Cardiac septum (tissue), 1 donor: ENCODE measurements at places on chromosomes 4 and X.

GRCh38 chrX:55981603-55982002, 250.6 kb upstream of the KLF8 start:
- no peak for DNase-seq

DNA sequence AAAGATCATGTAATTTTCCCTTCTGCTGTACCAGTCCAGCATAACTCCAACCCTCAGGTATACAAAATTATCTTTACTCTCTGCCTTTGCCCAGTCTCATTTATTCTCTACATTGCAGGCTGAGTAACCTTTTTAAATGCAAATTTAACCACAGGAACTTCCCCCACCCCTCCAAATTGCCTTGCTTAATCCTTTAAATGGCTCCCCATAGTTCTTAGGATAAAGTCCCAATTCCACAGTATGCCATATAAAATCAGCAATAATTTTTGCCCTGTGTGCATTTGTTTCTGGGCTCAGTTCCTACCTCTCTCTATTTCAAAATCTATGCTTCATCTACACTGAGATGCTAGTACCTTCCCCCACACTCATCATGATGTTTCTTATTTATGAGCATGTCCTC, 879.7 kb downstream of the RPA4 start:
- no peak for DNase-seq

GRCh38 chr4:73019462-73020047, 50.0 kb downstream of the COX18 start:
- DNase-seq: no peak

GRCh38 chr4:62548108-62548524, 1348.0 kb downstream of the ADGRL3 start:
- DNase-seq: peak; percentile 76

DNA sequence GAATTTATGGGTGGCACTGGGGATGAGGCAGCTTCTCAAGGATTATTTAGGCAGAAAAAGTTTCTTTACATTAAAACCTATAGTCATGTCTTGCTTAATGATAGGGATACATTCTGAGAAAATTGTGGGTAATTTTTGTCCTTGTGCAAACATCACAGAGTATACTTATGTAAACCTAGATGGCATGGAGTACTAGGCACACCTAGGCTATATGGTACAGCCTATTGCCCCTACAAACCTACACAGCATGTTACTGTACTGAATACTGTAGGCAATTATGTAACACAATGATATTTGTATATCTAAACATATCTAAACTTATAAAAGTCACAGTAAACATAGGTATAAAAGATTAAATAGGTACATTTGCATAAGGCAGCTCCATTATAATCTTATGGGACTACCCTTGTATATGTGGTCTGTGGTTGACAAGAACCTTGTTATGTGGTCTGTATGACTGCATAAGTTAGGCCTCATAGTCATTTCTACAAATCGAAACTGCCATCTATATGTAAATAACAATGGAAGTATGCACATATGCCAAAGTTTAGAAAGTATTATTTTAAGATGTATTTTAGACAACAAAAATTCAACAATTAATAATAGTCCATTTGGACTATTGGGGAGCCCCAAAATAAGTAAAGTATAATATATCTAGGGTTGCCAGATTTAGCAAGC, 87.3 kb downstream of the CFAP299 start:
- no peak for DNase-seq

DNA sequence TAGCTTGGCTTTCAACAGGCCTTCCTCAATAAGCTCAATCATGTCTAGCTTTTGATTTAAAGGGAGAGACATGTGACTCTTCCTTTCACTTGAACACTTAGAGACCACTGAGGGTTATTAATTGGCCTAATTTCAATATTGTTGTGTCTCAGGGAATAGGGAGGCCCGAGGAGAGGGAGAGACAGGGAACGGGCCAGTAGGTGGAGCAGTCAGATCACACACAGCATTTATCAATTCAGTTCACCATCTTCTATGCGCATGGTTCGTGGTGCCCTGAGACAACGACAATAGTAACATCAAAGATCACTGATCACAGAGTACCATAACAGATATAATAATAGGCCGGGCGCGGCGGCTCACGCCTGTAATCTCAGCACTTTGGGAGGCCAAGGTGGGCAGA, 17.8 kb downstream of the ZNF81 start:
- DNase-seq: no peak

- DNase-seq: no peak
Observed at GRCh38 chr4:94603170-94603747, 151.5 kb downstream of the PDLIM5 start.

- no peak for DNase-seq
Observed at GRCh38 chr4:100540131-100540530, 22.3 kb upstream of the EMCN start.

- DNase-seq: no peak
Observed at GRCh38 chr4:151158979-151159378, 59.6 kb downstream of the RPS3A start.

GRCh38 chrX:113929004-113929403, 654.9 kb upstream of the HTR2C start:
- no peak for DNase-seq

DNA sequence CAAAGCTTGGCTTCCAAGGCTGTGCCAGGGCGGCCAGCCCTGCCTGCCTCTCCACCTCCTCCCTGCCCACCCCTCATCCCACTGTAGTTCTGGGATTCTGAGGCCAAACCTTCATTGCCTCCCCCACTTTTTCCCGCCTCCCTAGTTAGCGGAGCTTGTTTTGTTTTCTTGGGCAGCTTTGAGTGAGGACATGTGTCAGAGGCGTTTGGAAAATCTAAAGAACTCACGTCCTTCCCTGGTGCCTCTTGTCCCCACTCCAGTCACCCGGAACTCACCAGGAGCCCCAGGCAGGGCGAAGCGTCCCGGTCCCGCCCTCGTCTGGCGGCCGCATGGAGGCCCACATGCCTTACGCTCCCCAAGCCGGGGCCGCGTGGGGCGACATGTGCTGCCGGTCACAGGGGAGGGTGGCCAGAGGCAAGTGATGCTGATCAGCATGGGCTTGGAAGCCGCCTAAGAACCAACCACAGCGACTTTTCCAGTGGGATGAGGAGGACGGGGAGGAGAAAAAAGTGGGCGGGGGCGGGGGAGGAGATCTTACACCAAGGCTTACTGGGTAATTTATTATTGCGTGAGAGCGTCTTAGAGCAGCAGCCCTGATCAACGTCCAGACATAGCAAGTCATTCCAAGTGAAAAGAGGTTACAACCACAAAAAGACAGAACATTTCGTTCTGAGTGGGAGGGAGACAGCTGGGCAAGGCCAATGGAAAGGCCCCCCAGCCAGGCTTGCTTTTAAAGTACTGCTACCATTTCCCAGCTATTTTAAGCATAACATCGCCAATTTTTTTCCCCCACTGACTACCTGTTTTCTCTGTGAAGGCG, 48.5 kb downstream of the PRPS1 start:
- DNase-seq: peak; percentile 89

- DNase-seq: no peak
Observed at GRCh38 chr4:113088050-113088449, 38.6 kb downstream of the ANK2 start.

GRCh38 chr4:18209448-18209847, 187.9 kb upstream of the LCORL start:
- no peak for DNase-seq

- no peak for DNase-seq
Observed at GRCh38 chr4:28755081-28755480, 1894.4 kb downstream of the STIM2 start.
